ENCODE measurements at places on chromosomes 12 and 14.

- DNase-seq: no peak
Observed at GRCh38 chr12:63302269-63302940, 151.4 kb upstream of the AVPR1A start.

- DNase-seq: no peak
Observed at GRCh38 chr14:90573385-90574105, 176.7 kb downstream of the CALM1 start.

DNA sequence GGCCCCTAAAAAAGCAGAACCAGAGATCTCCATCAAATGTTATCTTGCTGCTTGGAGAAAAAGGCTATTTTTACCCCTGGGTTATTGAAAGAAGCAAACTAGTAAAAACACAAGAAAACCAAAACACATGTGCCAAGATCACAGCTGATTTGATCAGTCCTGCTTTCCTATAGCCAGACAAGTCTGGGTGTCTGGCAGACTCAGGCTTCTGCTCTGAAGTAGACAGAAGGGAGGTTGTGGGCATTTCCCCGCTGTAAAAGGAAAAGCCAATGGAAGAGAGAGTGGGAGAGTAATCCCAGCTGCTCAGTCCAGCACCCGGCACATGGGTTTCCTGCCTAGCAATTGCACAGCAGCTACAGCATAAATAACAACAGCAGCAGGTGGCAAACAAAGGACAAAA lies 177.9 kb downstream of the PHLDA1 start:
- DNase-seq: no peak

DNA sequence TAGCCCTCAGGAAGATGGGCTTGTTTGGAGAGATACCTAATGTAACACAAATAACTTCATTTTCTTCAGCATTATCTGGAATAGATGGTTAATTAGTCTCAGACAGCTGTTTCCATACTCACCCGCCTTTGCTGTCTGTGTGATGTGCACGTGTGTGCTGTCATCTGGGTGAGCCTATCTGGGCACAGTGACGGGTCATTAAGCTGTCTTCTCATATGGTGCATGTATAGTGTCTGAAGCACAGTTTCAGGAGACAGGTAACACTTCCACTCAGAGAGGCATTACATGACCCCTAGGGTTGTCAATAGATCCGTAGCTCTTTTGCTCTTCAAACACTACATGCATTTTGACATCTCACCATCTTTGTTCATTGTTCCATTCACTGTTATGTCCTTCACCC lies 493.3 kb downstream of the APAF1 start:
- DNase-seq: no peak

DNA sequence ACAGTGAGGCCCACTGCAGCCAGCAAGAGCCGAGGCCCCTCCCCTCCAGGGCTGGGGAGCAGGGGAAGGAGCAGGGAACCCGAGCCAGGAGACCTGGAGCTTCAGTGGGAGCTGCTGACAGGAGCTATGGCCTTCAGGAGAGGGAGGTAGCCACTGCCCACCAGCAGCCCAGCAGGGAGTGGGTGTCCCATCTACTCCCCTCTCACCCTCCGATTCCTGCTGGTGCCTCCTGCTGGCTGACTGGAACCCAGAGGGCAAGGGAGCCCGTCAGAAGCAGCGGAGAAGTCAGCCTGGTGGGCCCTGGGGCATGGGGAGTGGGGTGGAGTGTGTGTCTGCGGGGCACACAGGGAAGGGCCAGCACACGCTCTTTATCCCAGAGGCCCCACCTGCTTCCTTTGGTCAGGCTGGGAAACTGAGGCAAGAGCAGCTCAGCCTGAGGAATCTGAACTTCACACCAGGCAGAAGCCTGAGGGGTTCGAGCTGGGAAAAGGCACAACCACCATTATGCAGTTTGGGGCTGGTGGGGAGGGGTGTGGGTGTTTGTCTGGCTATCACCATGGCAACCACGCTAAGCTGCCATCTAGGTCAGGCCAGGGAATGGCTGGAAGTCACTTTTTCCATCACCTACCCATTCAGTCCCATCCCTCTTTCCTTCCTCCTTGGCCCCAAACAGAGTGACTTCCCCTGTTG lies 36.8 kb upstream of the PLEKHG6 start:
- DNase-seq: no peak

- DNase-seq: no peak
Observed at GRCh38 chr12:2354151-2354991, 301.6 kb downstream of the CACNA1C start.

DNA sequence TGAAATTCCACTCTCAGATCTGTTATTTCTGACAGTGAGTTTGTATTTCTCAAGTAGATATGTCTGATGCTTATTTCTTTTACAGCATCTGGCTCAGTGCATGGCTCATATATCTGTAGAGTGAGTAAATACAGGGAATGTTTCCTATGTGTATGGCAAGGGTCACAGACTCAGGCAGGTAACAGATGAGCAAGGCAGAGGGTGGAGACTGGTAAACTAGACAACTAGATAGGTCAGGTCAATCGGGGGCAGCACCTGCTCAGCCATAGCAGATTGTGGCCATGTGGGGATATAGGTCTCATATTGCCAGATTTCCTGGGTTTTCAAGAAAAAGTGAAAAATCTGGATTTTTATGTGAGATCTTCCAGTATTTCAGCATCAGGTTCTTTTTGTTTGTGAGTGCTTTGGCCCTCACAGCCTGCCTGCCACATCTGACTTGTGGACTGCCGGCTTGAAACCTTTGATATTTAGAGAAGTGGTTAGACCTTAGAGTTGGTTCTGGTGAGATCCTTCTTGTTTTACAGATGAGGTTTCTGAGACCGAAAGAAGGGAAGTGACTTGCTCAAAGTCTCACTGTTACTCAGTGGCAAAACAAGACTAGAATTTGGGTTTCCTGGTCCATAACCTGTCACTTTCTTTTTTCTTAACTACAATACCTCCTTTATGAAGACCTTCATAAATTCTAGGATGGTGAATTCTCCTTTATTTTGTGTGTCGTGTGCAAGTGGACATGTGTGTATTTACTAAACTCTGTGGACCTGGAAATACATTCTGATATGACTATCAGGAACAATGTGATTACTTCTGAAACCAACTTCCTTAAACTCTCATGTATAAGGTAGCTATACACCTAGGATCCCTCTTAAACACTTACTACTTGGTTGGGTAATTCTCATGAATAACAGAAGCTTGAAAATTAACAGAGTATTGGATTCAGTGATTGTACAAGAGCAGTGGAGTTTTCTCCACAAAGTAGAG lies 34.4 kb downstream of the PROX2 start:
- DNase-seq: no peak

GRCh38 chr12:68224613-68225285 lies 861 bp downstream of the IL26 start:
- no peak for DNase-seq

DNA sequence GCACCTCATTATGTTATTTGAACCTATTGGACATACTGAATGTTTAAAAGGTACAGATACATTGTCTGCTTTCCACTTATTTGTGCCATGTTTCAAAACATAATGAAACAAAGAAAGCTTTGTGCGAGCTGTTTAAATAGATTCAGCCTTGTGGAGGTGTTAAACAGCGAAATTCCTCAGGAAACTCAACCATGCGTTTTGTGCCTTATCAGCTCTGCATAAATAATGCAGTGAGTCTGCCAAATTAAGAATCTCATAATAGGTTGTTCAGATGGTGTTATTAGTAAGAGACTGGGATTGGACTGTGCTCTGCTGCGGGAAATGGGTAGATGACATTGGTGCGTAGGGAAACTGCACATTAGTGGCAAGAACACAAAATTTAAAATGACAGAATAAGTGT lies 163.7 kb upstream of the CLEC14A start:
- no peak for DNase-seq

DNA sequence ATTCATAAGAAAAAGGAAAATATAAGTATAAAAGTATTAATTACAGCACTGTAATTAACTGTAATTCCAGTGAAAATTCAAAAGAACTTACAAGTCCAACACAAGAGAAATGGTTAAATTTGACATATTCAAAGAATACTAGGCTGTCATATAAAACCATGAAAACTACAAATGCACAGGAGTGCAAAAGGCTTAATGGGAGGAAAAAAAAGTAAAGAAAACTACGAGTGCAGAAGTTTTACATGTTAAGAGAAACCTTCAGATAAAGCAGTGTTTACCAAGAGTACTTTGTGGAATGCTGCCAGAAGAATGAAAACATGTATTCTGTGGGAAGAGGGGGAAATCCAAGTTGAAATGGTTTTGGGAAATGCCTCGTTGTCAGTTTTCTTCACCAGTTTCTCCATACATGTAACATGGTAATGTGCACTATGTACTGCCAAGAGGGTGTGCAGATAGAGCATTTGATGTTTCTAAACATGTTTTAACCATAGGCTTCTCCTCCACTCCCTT lies 9.1 kb downstream of the HEATR5A start:
- DNase-seq: no peak

DNA sequence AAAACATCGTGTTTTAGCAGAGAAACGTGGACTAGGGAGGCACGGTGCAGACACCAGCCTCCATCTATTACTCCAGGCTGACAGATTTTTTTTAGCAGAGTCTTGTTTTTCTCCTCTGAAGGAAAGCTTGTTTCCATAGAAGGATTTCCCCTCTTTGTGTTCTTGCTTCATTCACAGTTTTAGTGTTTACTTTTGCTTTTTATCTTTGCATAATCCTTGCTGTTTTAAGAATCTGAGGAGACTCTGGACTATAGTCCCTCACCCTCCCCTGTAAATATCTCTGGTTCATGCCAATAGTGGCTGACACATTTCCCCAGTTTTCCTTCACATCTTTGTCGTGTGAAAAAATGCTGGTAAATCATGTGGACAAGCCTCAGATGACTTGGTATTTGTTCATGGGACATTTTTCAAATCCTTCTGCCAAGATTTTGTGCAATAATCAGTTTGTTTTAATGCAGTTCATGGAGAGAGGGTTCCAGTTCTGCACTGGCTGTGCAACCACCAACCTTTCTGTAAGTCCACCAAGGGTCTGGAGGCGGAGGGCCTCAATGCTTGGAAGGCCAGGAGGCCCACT lies 39.9 kb upstream of the TMCC3 start:
- no peak for DNase-seq

DNA sequence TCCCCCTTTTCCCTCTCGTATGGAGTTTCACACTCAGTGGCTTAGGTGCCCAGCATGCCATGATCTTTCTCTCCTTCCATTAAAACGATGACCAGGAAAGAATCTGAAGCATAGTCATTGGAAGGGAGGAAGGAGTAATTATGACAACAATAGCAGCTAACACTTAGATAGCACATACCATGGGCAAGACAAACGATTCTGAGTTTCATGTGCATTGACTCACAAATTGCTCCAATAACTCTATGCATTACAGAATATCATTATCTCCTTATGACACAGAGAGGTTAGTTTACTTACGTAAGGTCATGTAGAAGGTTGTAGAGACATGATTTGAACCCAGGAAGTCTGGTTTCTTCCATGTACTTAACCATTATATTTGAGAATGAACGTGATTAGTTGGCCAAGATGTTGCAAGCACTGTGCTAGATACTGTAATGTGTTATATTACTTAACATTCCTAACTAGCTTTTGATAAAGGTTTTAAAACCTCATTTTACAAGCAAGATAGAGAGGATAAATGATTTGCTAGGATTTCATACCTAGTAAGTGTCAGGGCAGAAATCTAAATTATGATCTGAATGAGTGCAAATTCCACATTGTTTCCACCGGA lies 162.4 kb downstream of the CAND1 start:
- DNase-seq: no peak

DNA sequence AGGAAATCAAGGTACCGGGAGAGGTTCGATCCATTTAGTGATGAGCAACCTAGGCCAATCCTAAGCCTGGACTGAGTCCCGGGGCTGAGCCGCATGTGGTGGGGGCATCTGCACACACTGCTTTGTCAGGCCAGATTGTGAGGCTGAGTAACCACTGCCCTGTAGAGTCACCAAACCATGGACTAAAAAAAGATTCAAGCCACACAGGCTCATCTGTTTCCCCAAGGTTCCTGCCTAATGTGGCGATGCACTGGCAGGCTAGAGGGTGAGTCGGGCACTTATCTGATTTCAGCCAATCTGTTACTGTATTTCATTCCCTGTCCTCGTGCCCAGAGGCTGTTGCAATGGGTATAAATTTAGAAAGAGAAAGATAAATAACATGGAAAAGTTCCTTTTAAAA lies 140.8 kb downstream of the TTC7B start:
- no peak for DNase-seq

Measured in NCI-H774 (cell line).